Choroid plexus epithelial cell (primary cell): ENCODE measurements at places on chromosomes 7 and 10.

- DNase-seq = peak; percentile 33
These were observed 25.3 kb upstream of the LEP start for GRCh38 chr7:128215739-128216138.

DNA sequence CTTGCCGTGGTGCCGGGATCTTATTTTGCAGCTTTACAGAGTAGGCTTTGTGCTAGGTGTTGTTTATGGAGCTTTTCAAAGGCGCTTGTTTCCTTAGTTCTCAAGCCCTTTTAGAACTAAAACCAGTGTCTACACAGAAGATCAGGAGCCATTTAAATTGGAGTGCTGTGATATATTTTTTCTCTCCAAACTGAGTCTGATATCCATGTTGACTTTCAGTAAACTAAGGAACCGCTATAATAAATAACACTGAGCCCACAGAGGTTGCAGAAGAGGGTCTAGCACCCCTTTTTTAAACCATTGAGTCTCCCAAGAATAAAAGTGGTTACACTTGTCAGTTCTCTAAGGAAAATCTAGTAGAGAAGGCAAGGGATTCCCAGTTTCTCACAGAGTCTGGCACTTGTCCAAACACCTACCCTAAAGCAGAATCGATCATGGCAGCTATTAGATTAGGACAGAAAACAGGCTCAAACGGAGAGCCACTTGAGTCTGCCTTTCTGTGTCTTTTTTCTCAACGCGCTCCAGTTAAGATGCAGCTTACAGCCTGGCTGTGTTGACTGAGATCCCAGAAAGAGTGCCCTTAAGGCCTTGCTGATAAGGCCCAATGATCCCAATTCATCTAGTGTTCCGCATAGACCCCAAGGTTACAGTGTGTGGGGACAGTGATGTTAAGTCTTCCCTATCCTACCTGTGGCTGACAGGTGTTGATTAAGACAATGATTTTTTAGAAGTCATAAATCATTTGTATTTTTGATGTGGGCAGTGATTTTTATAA lies 804 bp downstream of the TMEM106B start:
- DNase-seq = peak; percentile 12

- DNase-seq = no peak
These were observed 534.8 kb downstream of the AUTS2 start for GRCh38 chr7:70132852-70133690.

DNA sequence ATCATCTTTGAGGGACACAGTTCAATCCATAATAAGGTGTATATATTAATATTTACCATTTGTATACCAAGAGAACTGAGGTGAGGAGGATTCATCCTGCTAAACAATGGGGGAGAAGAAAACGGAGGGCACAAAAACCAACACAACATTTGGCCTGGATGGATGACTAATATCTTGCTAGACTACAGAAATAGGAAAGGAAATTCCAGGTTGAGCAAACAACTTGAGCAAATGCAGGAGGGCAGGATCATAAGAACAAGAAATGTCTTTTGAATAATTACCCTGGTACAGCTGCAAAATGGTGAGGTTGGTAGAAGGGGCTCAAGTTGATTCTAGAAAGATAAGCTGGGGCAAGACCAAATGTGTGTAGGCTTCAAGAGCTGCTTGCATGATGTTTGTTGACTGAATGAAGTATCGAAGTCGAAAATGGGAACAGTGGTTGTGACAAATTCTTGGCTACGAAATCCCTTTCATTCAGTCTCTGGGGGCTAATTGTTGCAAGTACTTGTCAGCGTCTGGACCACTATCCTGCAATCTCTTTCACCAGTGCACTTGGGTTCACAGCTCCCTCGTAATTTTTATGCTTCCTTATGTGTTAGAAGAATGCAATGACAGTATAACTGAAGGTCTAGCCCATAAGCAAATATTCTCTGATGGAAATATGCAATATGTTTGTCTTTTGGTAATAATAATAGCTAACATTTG lies 176.2 kb downstream of the PTEN start:
- peak; percentile 66 for DNase-seq

- peak; percentile 71 for DNase-seq
These were observed 11.5 kb upstream of the AKR1B10 start for GRCh38 chr7:134515569-134516468.
